ENCODE measurements at places on chromosomes 2 and 18.

- DNase-seq = no peak
These were observed 350.8 kb upstream of the NT5C1B start for GRCh38 chr2:18940184-18940583.

GRCh38 chr2:158319269-158319668, 137.3 kb downstream of the CCDC148 start:
- DNase-seq = no peak

- DNase-seq = no peak
These were observed 1.9 kb downstream of the PER2 start for GRCh38 chr2:238286551-238286950.

GRCh38 chr2:71798266-71799012, 345.1 kb downstream of the DYSF start:
- DNase-seq = peak; percentile 7

GRCh38 chr2:240338274-240338673, 97.2 kb upstream of the GPC1 start:
- no peak for DNase-seq

DNA sequence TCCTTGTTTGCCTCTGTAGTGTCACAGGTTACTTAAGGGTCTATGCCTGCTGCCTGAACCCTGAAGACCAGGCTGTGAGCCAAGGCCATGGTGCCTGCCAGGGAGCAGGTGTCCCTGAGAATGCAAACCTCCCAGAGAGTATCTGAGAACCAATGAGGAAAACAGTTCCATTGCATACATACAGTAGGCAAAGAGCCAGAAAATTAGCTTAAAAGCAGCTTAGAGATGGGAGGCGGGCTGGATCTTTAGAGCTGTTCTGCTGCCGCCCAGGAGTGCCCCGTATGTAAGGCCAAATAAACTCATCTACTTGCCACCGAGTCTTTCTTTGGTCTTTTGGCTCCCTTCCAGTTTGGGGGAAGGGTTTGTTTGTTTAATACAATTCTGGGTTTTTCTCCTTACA, 327.9 kb downstream of the CLIP4 start:
- no peak for DNase-seq

DNA sequence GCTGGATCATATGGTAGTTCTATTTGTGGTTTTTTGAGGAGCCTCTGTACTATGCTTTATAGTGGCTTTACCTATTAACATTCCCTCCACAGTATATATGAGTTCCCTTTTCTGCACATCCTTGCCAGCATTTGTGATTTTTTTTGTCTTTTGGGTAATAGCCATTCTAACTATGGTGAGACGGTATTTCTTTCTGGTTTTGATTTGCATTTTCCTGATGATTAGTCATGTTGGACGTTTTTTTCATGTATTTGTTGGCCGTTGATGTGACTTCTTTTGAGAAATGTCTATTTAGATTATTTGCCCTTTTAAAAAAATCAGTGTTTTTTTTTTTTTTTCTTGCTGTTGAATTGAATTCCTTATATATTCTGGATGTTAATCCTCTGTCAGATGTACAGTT, 31.1 kb downstream of the ACTR3 start:
- DNase-seq = no peak

DNA sequence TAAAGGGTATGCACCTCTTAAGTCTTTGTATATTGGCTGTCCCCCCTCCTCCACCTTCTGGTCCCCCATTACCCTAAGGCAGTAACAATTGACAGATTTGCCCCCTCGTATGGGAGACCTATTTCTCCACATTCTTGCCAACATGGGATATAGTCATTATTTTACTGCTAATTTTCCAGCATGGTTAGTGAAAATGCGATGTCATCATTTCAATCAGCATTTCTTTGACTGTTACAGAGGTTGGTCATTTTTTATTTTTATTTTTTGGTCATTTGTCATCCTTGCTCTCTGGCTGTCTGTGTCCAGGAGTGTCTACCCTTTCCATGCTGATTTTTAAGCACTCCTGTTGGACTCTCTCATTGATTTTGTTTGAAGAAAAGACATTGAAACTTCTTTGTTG, 45.4 kb upstream of the SPP2 start:
- no peak for DNase-seq

GRCh38 chr18:51275712-51276476, 78.4 kb upstream of the MEX3C start:
- DNase-seq = no peak

- DNase-seq = no peak
These were observed 18.8 kb upstream of the MRPL33 start for GRCh38 chr2:27752551-27753237.

GRCh38 chr2:144975881-144976280, 456.0 kb upstream of the ZEB2 start:
- no peak for DNase-seq

DNA sequence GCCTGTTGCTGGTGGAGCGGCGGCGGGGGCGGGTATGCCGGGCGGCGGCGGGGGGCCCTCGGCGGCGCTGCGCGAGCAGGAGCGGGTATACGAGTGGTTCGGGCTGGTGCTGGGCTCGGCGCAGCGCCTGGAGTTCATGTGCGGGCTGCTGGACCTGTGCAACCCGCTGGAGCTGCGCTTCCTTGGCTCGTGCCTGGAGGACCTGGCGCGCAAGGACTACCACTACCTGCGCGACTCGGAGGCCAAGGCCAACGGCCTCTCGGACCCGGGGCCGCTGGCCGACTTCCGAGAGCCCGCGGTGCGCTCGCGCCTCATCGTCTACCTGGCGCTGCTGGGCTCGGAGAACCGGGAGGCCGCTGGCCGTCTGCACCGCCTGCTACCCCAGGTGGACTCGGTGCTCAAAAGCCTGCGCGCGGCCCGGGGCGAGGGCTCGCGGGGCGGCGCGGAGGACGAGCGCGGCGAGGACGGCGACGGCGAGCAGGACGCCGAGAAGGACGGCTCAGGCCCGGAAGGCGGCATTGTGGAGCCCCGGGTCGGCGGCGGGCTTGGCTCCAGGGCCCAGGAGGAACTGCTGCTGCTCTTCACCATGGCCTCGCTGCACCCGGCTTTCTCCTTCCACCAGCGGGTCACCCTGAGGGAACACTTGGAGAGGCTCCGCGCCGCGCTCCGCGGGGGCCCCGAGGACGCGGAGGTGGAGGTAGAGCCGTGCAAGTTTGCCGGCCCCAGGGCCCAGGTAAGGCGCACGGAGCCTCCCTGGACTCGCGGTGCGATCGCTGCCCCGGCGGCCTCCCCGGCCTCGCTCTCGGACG, 1.0 kb downstream of the ZCCHC2 start:
- DNase-seq = no peak

DNA sequence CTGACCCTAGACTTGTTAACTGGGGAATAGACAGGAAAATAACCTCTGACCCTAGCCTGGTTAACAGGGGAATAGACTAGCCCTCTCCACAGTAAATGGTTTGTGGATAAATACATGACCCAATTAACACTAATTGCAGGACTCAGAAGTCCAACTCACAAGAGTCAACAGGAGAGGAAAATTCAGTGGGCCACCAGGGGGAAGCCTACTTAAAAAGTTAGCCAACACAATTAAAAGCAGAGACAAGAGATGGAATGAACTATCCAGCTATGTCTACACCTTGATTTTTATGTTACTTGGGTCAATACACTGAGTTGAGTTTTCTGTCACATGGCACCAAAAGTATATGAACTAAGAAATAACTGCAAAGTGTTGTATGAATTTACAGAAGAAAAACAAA, 158.8 kb upstream of the SLC39A10 start:
- DNase-seq = peak; percentile 60

GRCh38 chr18:74567822-74568221, 29.8 kb upstream of the ZNF407 start:
- DNase-seq = no peak

- no peak for DNase-seq
These were observed 186.6 kb downstream of the C1D start for GRCh38 chr2:67876176-67876575.

DNA sequence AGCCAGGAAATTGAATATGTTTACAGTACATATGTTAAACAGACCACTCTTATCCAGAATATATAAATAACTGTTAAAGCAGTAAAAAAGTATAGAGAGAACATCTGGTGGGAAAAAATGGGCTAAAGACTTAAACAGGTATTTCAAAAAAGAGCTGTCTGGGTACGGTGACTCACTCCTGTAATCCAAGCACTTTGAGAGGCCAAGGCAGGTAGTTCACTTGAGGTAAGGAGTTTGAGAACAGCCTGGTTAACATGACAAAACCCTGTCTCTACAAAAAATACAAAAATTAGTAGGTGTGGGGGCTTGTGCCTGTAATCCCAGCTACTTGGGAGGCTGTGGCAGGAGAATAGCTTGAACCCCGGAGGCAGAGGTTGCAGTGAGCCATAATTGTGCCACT, 171.4 kb upstream of the FSIP2 start:
- DNase-seq = no peak

GRCh38 chr2:241324775-241325174, 9.1 kb downstream of the SEPTIN2 start:
- DNase-seq = no peak

GRCh38 chr2:45586600-45586999, 24.5 kb downstream of the SRBD1 start:
- no peak for DNase-seq

DNA sequence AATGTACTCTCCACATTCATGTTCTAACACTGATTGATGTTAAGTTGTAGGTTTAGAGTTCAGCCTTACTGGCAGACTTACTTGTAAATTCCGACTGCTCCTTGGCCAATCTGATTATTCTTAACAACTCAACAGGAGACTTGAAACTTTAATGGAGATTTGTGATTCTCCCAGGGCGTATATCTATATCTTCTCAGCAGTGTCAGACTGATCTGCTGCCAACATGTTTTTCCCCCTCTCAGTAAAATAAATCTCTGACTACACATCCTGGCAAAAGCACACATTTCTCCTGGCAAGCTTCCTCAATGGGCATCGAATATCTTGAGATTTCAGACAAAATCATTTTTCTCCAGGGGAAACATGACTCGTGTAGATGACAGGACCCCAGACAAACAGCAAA, 1041.2 kb downstream of the DPP10 start:
- DNase-seq = no peak

DNA sequence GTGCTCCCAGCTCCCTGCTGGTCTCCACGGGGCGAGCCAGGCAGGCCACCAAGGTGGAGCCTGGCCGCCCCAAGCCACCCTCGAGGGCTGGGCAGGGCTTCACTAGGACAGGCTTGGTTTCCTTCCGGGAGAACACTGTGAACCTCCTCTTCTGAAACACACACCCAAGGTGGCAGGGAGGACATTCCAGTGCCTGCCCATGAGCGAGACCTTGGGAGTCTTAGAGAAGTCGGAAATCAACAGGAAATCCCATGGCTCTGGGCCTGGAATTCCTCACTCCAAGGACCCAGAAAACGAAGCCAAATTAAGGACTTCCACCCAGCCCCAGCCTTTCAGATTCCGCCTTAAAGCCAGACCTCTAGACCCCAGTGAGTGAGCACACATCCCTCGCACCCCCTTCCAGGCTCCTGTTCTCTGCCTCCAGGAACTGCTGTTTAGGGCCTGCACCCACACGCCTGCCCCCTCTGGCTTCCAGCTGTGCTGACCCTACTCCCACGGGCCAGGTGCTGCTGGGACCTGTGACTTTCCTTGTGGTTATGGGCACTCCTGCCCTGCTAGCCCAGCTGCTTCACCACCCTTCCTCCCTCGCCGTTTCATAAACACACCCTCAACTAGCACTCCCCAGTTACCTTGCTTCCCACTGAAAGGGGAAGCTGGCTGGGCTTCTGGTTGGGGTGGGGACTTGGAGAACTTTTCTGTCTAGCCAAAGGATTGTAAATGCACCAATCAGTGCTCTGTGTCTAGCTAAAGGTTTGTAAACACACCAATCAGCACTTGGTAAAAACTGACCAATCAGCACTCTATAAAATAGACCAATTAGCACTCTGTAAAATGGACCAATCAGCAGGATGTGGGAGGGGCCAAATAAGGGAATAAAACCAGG, 13.7 kb downstream of the GPR17 start:
- DNase-seq = no peak

DNA sequence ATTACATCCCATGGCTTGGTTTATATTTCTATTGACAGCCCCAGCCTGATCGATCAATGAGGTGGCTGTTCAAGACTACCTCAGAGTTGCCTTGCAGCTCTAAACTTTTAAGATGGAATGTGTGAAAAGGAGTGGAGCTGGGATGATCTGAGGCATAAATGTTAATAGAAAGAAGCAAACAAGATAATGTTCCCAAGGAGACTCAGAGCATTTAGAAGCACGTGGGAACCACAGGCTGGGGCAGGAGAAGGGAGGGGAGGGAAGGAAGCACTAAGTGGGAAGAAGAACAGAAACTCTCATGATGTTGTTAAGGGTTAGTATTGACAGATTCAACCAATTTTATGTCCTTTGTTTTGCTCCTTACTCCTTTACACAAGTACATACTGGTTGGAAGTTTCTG, 28.8 kb upstream of the LRATD1 start:
- no peak for DNase-seq

DNA sequence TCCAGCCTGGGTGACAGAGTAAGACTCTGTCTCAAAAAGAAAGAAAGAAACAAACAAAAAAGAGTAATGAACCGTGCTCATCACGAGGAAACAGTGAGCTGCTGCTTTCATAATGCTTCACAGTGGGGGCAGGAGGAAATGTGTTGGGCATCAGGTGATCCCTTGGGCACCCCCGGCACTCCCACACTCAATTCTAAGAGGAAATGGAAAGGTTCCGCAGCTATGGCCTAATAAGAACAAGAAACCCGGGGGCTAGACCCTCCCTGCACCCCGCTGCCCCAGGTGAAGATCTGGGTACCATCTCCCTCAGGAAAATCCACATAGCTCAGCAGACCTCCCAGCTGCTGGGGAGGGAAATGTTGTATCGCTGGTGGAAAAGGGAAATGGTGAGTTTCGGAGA, 118.9 kb downstream of the LPIN1 start:
- DNase-seq = no peak

GRCh38 chr2:105731511-105731910, 13.2 kb upstream of the NCK2 start:
- no peak for DNase-seq

DNA sequence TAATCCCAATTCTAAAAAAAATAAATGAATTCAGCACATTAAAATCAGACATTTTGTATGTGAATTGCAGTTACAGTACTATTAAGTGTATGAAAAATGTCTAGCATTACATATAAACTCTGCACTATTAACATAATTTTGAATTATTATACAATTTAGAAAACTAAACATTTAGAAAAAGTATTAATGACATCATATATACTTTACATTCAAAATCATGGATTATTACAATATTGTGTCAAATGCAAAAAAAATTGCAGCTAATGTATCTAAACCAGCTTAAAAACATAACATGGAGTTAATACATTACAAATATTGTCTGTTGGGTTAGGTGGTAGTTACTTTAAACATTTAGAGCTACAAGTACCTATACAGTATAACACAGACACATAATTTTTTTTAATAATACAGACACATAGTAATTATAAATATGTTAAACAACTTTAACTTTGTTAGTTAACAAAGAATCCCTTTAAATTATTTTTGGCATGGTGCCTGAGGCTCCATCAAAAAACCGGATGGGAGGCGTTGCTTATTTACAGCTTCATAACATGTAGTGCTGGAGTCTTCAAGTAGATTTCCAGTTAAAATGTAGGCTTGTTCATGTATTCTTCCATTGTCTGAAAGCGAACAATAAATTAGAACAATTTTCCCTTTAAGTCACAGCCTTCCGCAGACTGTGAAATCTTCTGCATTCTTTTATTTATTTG, 79.1 kb downstream of the AP1S3 start:
- no peak for DNase-seq
